Right ventricle myocardium superior (tissue), 1 donor: ENCODE measurements at places on chromosomes 11 and 22. TPM values are rescaled to one million over a fixed set of nuclear protein-coding genes. Genes with fewer than 3 reads are reported as not detected.
A peak's percentile ranks its signal among the peaks of the same experiment; 100 is the strongest.

Gene SAA4
- total RNA-seq, result not detected

Gene CASP5
- not detected for total RNA-seq

DNA sequence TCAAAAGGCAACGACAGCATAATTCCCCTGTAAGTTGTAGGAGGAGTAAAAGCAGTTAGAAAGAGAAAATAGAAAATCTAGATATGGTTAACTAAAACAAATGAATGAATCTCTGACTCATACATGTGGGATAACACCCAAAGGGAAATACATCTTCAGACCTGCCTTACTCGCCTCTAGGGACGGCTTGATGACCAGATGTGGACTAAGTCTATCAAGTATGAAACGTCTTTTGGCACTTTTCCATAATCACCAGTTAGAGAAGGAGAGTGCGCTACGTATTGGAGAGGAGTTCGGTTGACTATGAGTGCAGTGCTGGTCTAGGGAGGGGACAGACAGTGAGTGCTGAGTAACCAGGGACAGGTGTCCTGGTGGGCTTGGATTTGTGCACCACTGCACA lies 459.9 kb downstream of the OPCML start:
- DNase-seq, result no peak

DNA sequence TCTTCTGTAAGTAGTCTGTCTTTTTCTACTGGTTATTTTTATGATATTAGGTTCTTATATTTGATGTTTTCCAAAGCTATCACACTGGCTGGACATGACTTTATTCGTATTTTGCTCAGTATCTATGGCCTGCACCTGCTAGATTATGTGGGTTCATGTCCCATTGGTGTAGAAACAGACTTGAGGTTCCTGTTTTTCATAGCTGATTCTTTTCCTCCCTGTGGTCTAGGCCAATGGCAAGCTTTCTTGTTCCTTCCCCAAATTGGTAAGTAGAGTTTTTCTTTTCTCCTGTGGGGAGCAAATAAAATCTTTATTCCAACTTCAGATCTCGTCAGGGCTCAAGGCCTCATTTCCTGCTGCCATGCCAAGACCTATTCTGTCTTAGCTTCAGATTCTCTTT lies 30.2 kb upstream of the SWAP70 start:
- DNase-seq, result no peak

GRCh38 chr11:130070846-130071200 lies 1.1 kb downstream of the APLP2 start:
- peak; percentile 49 for DNase-seq

- no peak for DNase-seq
Measured at GRCh38 chr11:120063686-120064340, 74.1 kb downstream of the TRIM29 start.

GRCh38 chr11:118027694-118028093 lies 41.5 kb downstream of the IL10RA start:
- DNase-seq, result no peak

DNA sequence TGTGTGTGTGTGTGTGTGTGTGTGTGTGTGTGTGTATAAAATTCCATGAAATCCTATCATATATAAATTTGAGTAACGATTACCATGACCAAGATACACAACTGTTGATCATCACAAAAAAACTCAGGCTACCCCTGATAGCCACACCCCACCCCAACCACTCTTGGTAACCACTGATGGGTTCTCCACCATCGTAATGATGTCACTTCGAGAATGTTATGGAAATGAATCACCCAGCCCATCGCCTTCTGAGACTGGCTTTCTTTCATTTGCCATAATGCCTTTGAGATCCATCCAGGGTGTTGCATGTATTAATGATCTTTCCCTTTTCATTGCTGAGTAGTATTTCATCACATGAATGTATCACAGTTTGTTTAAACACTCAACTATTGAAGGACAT lies 496.0 kb downstream of the MIAT start:
- DNase-seq, result no peak

- no peak for DNase-seq
Measured at GRCh38 chr11:11505190-11505589, 116.6 kb downstream of the GALNT18 start.
